NCI-H526 treated with DMSO at 0.1 percent for 48 hours (cell line): ENCODE measurements at places on chromosomes 7 and 10.

DNA sequence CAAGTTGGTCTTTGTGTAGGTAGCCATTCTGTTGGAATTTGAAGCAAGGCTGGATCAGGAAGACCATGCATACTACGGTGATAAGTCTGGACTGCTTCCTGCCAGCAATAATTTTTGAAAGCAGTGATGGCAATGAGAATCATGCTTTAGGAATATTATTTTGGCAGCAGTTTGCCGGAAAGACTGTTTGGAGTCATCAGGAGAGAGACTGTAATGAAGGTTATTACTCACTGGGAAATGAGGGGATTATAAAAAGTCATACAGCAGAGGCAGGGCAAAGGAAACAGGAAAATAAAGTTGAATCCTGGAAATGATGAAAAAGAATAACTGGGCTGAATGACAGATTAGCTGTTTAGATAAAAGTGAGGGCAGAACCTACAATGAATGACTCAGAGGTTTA lies 1136.8 kb upstream of the AUTS2 start:
- DNase-seq = no peak

DNA sequence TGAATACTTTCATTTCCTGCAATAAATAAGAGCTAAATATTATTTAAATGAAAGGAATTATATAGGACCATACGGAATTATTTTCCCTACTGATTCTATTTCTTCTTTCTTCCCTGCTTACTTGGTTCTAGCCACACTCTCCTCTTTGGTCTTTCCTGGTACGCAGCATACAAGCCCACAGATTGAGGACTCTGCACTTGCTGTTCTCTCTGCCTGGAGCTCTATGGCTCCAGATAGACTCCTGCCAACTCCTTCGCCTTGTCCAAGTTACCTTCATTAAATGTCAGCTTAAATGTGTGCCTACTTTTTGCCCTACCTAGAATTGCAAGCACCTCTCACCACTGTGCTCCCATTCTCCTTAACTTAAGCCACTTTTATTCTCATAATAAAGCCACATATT lies 203.4 kb downstream of the MDFIC start:
- no peak for DNase-seq

GRCh38 chr7:122543891-122544290 lies 155.0 kb downstream of the RNF133 start:
- no peak for DNase-seq

DNA sequence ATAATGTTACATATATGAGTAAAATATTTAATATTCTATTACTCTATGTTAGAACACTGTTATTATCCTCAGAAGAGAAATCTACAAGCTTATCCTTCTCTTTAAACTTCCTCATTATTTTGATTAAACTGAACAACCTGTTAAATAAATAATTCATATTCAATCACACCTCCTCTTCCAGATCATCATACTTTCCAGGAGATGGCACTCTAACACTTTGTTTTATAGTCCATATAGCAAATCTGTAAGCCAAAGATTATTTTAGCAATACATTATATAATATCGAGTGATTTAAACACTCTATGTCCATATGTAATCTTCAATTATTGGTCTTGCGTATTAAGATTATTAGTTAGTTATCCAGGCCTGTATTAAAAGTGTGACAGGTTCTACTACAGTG lies 694.1 kb downstream of the ANKRD7 start:
- peak; percentile 74 for DNase-seq

- no peak for DNase-seq
Measured at GRCh38 chr7:117686311-117686935, 186.8 kb downstream of the CTTNBP2 start.

DNA sequence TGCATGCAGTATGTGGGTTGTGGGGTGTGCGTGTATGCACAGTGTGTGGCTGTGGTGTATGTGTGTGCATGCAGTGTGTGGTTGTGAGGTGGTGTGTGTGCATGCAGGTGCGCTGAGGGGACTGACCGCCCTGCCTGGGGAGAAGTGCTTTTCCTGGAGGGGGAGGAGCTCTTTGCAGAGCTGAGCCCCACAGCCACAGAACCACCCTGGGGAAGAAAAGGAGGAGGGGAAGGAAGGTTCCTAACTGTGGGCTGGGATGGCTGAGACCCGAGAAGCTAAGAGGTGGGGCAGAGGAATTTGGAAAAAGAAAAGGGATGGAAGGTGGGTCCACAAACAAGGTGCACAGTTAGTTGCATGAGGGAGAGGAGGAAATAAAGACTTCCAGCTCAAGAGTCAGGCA lies at the start of gene TRPV5:
Gene TRPV5 (minus strand): TSS at position 123 of the 400 bp plus-strand sequence. CDS start 287 bp downstream, outside the sequence.
- DNase-seq = no peak

GRCh38 chr7:68203251-68203650 lies 1206.6 kb downstream of the TYW1 start:
- DNase-seq = no peak

GRCh38 chr7:916291-916941 lies 38.1 kb downstream of the ADAP1 start:
- DNase-seq = no peak

DNA sequence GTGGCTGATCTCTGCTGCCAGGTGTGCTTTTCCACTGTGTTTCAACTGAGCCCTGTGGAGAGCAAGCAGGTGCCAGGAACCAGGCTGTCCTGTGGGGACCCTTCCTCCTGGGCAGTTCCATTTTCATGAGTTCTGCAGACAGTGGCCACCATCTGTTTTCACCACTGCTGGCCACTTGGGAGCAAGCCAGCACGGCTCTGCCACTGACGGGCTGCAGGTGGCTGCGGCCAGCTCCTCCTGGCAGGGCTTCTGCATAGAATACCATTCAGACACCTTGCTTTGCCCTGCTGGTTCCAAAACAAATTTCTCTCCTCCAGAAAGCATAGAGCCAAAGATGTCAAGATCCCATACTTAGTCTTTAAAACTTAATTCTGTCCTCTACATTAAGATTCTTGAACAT lies 48.3 kb downstream of the LANCL2 start:
- DNase-seq = no peak
